A549 treated with RU486 at 1 μM for 4 hours (cell line): ENCODE measurements at places on chromosomes 2 and 18. TPM values are rescaled to one million over a fixed set of nuclear protein-coding genes. Genes with fewer than 3 reads are reported as not detected.

Gene KLHL30
- total RNA-seq: 0.10 to 0.22 TPM (median 0.14 TPM) in 5 replicates

Gene PFN4
- total RNA-seq: 0.67 to 1.5 TPM (median 1.4 TPM) in 5 replicates

Gene C2orf15
- total RNA-seq: 0.42 to 0.64 TPM (median 0.50 TPM) in 4 of 5 replicates, not detected in the other

Gene TTC39C
- total RNA-seq: 11.1 to 13.9 TPM (median 12.7 TPM) in 5 replicates

Gene FAM124B
- total RNA-seq: 0.06 TPM in 1 of 5 replicates, not detected in the others

Gene EEF1B2
- 1,032 to 1,168 TPM (median 1,129 TPM) in 5 replicates for total RNA-seq

Gene APLF
- 0.50 to 0.89 TPM (median 0.59 TPM) in 5 replicates for total RNA-seq

Gene BCL2
- 0.53 to 0.73 TPM (median 0.70 TPM) in 5 replicates for total RNA-seq

Gene LBX2
- total RNA-seq: 2.7 to 4.1 TPM (median 3.4 TPM) in 5 replicates

Gene SPC25
- 9.7 to 21.8 TPM (median 19.9 TPM) in 5 replicates for total RNA-seq

Gene NYAP2
- total RNA-seq: not detected in 5 replicates

Gene DNAJC5G
- total RNA-seq: not detected in 5 replicates

Gene HOXD11
- total RNA-seq: 7.6 to 9.1 TPM (median 8.0 TPM) in 5 replicates

Gene ALKAL2
- total RNA-seq: not detected in 5 replicates

Gene NOSTRIN
- total RNA-seq: 1.7 to 2.3 TPM (median 2.0 TPM) in 5 replicates

Gene ADAM23
- 8.5 to 11.2 TPM (median 9.6 TPM) in 5 replicates for total RNA-seq

Gene SRD5A2
- 0.02 TPM in 2 of 5 replicates, not detected in the others for total RNA-seq

Gene TFCP2L1
- total RNA-seq: 0.95 to 1.3 TPM (median 1.2 TPM) in 5 replicates
